ENCODE measurements at places on chromosomes 1 and 21. TPM values are rescaled to one million over a fixed set of nuclear protein-coding genes. Genes with fewer than 3 reads are reported as not detected.

Gene RAP1GAP
- 0.22 TPM for total RNA-seq

Gene IL19
- total RNA-seq, result not detected

Gene PFKL
- 90.2 TPM for total RNA-seq

DNA sequence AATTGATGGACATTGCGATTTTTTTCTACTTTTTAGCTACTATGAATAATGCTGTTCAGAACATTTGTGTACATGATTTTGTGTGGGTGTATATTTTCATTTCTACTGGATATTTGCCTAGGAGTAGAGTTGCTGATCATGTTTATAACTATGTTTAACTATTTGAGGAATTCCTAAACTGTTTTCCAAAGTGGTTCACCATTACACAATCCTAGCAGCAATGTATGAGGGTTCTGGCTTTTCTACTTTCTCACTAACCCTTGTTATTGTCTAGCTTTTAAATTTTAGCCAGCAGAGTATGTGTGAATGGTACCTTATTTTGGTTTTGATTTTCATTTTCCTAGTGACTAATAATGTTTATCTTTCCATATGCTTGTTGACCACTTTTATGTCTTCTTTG is 86.2 kb downstream of the ATG4C start:
- no peak for DNase-seq

- DNase-seq, result no peak
Measured at GRCh38 chr1:168933141-168933805, 173.2 kb upstream of the ATP1B1 start.

DNA sequence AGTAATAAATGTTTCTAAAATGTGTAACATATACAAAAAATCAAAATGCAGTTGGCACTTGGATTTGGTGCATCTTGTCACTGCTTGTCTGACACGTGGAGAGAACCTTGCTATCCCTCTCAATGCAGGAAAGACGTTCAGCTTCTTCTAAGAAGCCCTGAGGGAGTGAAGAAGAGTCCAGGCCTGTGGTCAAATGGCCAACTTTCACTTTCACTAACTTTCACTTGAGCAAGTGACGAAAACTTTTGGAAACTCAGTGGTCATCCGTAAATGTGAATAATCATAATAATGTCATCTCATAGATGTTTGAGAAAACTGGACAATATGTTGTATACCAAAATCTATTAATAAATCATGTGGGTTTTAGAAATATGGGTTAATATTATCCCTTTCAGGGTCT is 61.9 kb downstream of the ERG start:
- no peak for DNase-seq

Gene GUCA2B
- total RNA-seq, result not detected

GRCh38 chr1:237429252-237429651 is 387.3 kb downstream of the RYR2 start:
- DNase-seq, result no peak

- no peak for DNase-seq
Measured at GRCh38 chr1:10208537-10208936, 1.8 kb upstream of the KIF1B start.

Gene SLC45A1
- total RNA-seq, result 0.30 TPM

DNA sequence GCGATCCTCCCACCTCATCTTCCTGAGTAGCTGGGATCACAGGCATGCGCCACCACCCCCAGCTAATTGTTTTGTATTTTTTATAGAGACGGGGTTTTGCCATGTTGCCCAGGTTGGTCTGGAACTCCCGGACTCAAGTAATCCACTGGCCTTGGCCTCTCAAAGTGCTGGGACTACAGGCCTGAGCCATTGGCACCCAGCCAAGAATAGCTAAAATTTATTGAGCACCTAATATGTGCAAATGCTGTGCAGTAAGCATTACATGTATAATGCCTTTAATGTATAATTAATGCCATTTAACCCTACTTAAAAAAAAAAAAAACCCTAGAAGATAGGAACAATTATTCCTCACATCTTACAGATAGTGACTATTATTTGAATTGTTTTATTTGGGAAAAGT is 42.9 kb downstream of the ZNF691 start:
- no peak for DNase-seq

Gene SPRR2E
- total RNA-seq, result not detected

Gene KISS1
- total RNA-seq, result not detected

DNA sequence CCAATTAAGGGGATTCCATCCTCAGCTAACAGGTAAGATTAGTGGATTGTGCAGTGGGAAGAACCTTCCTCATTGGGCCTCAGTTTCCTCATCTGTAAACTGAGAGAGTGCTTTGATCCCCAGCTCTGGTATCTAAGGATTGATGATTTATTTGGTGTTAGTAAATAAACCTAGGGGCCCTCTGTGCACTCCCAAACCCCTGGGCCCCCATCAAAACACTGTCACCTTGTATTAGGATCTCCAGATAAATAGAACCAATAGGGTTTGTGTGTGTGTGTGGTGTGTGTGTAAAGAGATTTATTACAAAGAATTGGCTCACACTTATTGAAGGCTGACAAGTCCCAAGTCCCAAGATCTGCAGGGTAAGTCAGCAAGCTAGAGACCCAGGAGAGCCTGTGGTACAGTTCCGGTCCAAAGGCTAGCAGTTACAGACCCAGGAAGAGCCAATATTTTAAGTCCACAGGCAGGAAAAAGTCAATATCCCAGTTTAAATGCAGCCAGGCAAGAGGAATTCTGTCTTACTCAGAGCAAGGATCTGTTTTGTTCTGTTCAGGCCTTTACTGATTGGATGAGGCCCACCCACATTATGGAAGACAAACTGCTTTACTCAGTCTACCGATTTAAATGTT is 11.0 kb upstream of the ELK4 start:
- DNase-seq, result no peak

DNA sequence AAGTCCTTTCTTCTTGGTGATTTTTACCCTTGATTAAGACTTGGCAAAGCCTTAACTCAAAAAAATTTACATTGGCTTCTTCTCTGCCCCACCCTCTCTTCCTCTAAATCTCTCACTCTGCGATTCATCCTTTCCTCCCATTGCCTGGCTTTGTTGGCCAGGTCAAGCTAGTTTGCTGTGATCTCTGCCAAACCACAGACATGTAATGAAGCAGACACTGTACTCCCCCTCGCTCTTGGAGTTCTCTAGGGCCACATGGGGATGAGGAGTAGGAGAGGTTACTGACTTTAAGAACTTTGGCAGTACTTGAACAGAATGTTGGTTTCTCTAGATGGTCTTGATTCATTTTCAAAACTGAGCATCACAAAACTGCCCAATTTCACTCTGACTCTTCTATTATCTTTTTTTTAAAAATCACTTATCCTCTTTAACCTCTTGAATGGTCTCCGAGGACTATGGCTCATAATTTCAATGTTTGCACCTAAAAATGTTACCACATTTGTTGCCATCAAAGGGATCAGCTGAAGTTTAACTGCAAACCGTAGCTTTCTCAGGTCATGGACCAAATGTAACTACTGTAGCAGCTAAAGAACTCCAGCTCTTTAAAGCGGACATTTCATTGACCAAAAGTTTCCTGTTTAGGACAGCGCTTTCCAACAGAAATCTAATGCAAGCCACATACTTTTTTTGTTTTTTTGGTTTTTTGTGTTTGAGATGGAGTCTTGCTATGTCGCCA is 62.7 kb upstream of the IPO9 start:
- peak; percentile 97 for DNase-seq

DNA sequence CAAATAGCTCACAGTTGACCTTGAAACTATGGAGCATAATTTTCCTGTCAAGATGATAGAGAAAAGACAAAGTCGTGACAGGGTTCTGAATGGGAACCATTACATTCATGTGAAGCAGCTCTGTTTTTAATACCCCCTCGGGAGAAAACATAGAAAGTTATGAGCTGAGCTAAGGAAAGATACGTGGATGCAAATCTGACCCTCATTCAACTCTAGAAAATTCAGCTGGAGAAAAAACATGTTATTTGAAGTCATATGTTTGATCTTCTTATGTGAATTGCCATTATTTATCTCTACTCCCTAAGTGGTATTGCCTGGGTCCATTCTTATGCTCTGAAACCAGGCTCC is 48.0 kb upstream of the LRRC52 start:
- no peak for DNase-seq

Gene RAB13
- total RNA-seq, result 63.1 TPM

- no peak for DNase-seq
Measured at GRCh38 chr21:45932922-45933502, 48.6 kb upstream of the COL6A1 start.

All from MCF 10A (cell line).